Immature natural killer cell (primary cell): ENCODE measurements at places on chromosomes 6 and 20. TPM values are rescaled to one million over a fixed set of nuclear protein-coding genes. Genes with fewer than 3 reads are reported as not detected.

The KIF25 gene
- not detected for polyA plus RNA-seq

The YWHAB gene
- polyA plus RNA-seq: 648 TPM

The GRIK2 gene
- polyA plus RNA-seq: not detected

GRCh38 chr6:4155848-4156466, 20.6 kb upstream of the ECI2 start:
- H3K27ac ChIP-seq: no peak overlapping the region
- H3K36me3 ChIP-seq: no peaks in the 10 kb centered on the region
- H3K4me1 ChIP-seq: peaks cover 5% of the 10 kb centered on the region
- peak; percentile 73 for DNase-seq
- H3K4me3 ChIP-seq: no peak overlapping the region
- peaks cover 16% of the 10 kb centered on the region for H3K27me3 ChIP-seq

- no peaks in the 10 kb centered on the region for H3K4me1 ChIP-seq
- H3K36me3 ChIP-seq: no peaks in the 10 kb centered on the region
- H3K4me3 ChIP-seq: no peak overlapping the region
Observed at GRCh38 chr6:160299559-160299958, 40.9 kb upstream of the SLC22A2 start.

DNA sequence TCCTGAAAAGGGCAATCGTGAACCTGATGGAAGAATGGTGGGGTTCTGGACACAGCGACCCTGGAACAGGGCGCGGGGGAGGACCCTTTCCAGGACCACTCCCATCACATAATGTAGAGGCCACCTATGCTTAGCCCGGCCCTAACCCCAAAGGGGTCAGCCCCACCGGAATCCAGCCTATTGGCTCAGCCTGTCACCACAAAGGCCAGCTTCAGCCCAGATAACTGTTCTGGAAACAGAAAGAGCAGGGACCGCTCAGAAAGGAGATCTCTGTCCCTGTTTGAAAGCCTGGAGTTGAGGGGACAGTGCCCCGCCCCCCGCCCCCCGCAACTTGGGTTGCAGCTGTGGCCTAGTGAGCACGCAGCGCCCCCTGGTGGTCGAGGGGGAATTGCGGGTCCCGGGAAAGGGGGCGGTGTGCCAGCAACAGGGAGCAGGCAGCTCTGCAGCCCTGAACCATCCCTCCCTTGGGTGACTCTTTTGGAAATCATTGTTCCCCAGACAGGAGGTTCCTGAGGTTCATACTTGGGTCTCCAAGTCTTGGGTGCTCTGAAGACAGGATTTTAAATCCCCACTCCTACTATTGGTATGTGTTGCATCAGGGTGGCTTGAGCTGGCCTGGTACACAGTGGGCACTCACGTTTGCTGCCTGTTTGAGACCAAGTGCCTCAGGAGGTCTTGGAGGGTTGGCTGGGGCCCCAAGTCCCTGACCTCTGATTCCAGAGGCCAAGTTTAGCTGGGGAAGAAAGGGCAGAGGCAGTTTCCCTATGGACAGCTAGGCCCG, 1.5 kb downstream of the SIGLEC1 start:
- peak; percentile 61 for DNase-seq
- no peaks in the 10 kb centered on the region for H3K36me3 ChIP-seq
- peaks cover 4% of the 10 kb centered on the region for H3K27me3 ChIP-seq
- no peak overlapping the region for H3K4me3 ChIP-seq
- H3K4me1 ChIP-seq: no peaks in the 10 kb centered on the region
- H3K27ac ChIP-seq: no peak overlapping the region

DNA sequence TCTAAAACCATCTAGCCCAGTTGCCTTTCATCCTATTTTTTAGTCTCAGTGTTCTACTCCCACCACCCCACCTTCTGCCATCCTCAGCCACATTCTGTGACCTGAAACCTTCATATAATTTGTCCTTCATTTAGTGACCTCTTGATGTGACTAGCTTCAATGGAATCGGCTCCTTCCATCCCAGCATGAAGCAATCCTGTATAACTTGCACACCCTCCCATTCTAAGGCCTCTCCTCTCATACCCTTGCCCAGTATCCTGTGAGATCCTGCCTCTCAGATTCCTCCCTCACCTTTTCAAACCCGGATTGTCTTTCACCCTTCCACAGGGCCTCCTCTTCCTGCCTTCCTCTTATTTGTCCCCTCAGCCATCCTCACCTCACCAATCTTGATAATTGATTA, 3.1 kb downstream of the ZNF76 start:
- peaks cover 77% of the 10 kb centered on the region for H3K4me1 ChIP-seq
- H3K27ac ChIP-seq: peak overlapping the region; percentile 90
- no peak overlapping the region for H3K4me3 ChIP-seq
- DNase-seq: no peak

- no peak overlapping the region for H3K27ac ChIP-seq
- H3K4me1 ChIP-seq: no peaks in the 10 kb centered on the region
- no peaks in the 10 kb centered on the region for H3K36me3 ChIP-seq
- no peak overlapping the region for H3K4me3 ChIP-seq
- peaks cover 1% of the 10 kb centered on the region for H3K27me3 ChIP-seq
Observed at GRCh38 chr6:168526841-168527281, 85.9 kb downstream of the SMOC2 start.

- H3K36me3 ChIP-seq: peaks cover 26% of the 10 kb centered on the region
- H3K4me1 ChIP-seq: no peaks in the 10 kb centered on the region
- H3K4me3 ChIP-seq: peak overlapping the region; percentile 3
- peaks cover 14% of the 10 kb centered on the region for H3K27me3 ChIP-seq
- no peak for DNase-seq
- H3K27ac ChIP-seq: peak overlapping the region; percentile 76
Observed at GRCh38 chr20:32449890-32450401, 91.8 kb downstream of the ASXL1 start.

- no peaks in the 10 kb centered on the region for H3K27me3 ChIP-seq
- H3K36me3 ChIP-seq: peaks cover 12% of the 10 kb centered on the region
- H3K4me1 ChIP-seq: peaks cover 11% of the 10 kb centered on the region
- H3K4me3 ChIP-seq: no peak overlapping the region
- DNase-seq: no peak
- no peak overlapping the region for H3K27ac ChIP-seq
Observed at GRCh38 chr6:41103847-41104246, 31.1 kb downstream of the NFYA start.

DNA sequence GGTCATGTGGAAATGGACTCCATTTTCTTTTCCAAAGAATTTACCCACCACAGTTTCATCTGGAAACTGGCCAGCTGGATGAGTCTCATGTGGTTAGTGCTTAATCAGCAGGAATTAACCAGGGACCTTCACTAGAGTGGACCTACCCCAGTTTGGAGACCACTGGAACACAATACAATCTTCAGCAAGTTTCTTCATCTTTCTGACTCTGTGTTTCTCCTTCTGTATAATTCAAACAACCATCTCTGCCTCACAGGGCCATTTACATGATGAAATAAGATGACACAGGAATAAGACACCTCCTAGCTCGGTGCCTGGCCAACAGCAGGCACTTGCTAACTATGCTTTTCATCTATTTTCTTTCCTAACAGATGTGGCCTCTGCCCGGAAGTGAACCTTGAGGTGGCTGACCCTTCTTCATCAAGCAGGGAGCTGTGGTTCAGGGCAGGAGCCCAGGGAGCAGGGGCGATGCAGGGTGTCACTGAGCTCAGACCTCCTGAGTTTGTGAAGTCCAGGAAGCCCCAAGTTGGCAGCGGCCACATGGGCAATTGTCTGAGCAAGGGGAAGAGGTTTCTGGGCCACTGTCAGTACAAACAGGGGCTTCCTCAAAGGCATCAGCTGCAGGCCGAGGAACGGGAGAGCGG, 98.8 kb downstream of the SOD2 start:
- H3K4me1 ChIP-seq: no peaks in the 10 kb centered on the region
- no peaks in the 10 kb centered on the region for H3K36me3 ChIP-seq
- peaks cover 5% of the 10 kb centered on the region for H3K27me3 ChIP-seq
- no peak overlapping the region for H3K27ac ChIP-seq
